ENCODE measurements at places on chromosomes 6 and 20.

GRCh38 chr6:34200340-34200971 is 36.2 kb upstream of the HMGA1 start:
- DNase-seq, result no peak

GRCh38 chr6:44180886-44181285 is 22.3 kb downstream of the CAPN11 start:
- DNase-seq, result no peak

DNA sequence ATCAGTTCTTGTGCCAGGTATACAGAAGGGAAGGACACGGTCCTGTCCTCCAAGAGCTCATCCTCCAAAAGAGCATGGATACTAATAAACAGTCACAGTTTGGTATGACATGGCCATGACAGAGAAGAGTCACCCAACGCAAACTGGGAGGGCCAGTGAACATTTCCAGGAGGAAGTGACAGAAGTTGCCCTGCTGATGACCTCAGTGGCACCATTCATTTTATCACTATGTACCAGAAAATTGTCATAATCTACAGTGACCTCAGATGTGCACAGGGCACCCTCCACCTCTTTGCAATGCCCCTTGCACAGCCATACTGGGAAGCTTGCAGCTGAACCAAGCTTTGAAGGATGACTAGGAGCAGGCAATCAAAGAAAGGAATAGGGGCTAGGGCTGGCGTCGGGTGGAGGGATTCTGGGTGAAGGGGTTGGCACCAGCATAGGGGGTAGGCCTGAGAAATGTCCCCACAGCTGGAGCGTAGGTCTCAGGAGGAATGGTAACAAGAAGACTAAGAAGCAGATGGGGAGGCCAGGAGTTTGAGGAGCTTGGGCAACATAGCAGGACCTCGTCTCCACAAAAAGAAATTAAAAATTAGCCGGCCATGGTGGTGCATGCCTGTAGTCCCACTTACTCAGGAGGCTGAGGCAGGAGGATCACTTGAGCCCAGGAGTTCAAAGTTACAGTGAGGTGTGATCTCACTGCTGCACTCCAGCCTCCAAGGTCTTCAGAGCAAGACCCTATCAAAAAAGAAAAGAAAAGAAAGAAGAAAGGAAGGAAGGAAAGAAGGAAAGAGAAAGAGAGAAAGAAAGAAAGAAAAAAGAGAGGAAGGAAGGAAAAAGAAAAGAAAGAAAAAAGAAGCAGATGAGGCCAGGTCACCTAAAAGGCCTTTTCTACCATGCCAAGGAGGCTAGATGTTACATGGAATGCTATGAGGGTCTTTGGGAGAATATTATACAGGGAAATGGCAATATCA is 65.3 kb upstream of the SNX9 start:
- DNase-seq, result no peak

DNA sequence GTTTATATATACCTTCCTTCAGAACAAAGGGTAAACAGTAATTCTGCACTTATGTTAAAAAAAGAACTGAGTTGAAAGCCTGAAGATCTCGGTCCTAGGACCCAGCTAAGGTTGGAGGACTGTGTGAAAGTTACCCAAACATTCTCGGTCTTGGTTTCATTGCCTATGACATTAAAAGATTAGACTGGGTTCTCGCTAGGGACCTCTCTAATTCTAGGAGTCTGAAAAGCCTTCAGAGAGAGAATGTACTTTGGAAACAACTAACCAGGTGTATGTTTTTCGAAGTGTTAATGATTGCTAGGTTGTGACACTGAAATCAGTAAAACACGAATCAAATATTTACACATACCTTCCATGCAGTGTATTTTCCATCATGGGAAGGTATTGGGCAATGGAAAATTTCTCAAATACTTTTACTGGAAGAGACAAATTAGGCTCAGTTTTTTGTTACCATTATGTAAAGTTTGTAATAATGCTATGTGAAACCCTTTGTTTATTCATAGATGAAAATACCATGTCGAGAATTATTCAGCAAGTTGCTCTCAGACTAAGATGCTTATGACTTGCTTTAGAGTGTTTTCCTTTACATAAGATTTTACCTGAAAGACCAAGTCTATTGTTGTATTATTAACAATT is 113.7 kb upstream of the LOC128125822 start:
- DNase-seq, result no peak

DNA sequence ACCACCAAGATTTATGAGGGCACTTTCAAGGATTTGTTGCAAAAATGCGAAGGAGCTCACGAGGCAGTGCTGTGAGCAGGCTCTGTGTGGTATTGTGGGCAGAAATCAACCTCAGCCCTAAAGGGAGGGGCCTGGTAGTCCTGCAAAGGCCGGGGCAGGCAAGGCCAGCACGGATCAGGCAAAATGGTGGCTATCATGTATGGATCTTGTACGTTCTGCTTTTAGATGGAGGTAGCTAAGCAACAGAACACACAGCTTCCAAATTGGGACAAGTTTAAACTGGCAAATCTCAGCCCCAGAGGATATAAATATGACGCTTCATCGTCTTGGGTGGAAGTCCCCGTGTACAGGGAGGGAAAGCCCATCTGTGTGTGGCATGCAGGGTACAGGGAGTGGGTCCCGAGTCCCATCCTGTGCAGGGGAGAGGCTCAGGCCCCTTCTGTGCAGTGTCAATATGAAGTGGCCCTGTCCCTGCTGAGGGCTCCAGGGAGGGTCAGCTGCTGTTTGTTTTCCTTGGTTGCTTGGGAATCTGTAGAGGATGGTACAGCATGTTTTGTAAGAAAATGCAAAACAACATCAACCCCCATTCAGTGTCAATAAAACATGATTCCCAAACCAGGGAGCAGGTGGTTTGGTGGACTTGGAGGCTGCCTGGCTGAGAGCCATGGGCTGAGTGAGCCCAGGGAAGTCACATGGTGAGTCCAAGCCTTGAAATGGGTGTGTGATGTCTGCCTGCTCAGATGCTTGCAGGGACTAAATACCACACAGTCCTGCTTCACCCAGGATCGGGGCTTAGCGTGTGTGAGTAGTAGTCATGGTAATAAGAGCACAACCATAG is 113.0 kb downstream of the SYCP2 start:
- no peak for DNase-seq

DNA sequence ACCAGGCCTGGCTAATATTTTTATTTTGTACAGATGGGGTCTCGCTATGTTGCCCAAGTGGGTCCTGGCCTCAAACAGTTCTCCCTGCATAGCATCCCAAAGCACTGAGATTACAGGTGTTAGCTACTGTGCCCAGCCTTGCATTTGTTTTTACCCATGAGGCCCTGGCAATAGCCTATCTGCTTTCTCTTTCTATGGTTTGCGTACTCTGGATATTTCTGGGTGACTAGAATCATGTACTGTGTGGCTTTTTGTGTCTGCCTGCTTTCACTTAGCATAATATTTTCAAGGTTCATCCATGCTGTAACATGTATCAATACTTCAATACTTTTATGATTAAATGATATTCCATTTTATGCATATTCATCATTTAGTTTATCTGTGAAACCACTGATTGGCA is 451.7 kb downstream of the GRIK2 start:
- no peak for DNase-seq

GRCh38 chr20:36658300-36658699 is 12.3 kb upstream of the SLA2 start:
- DNase-seq, result no peak

GRCh38 chr6:75334266-75335040 is 49.9 kb upstream of the TMEM30A start:
- DNase-seq, result no peak
